ENCODE measurements at places on chromosomes 3 and 15. TPM values are rescaled to one million over a fixed set of nuclear protein-coding genes. Genes with fewer than 3 reads are reported as not detected.

DNA sequence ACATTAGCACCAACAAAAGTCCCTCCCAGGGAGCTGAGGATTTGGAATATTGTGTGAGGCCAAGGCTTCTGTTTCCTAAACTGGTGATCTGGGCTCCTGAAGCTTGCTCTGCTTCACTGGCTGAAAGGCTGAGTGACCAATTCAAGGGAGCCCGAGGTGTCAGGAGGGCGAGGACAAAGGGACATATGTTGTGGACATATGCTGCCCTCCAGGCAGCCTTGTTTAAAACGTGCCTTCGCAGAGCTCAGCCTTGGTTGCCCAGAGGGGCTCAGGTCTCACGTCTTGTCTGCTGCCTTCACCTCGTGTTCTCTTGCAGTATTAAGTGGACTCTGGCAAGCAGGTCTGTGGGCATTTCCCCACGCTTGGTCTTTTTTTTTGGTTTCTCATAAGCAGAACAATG is 7.0 kb downstream of the SLCO3A1 start:
- DNase-seq, result no peak

DNA sequence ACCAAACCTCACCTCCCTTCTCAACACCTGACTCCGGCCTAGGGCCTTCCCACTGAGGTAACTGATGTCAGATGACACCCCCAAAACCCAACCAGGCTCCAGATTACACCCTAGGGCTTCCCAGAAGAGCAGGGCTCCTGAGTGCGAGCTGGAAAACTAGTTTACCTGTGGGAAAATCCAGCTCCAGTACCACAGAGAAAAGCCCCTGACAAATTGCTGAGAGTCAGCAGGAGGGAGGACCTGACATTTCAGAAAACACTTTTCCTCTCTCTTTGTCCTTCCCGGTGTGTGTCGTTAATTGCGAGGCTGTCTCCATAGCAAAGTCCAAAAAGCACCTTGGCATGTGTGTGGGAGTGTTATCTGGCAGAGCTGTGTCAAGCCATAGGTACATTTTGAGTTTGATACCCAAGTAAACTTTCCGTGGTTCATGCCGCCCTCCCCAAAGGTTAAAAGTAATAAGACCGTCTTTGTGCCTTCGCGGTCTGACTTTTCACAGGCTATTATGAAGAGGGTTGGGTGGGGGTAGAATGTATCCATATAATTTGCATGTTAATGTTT is 79.8 kb upstream of the FNDC3B start:
- DNase-seq, result peak; percentile 33

DNA sequence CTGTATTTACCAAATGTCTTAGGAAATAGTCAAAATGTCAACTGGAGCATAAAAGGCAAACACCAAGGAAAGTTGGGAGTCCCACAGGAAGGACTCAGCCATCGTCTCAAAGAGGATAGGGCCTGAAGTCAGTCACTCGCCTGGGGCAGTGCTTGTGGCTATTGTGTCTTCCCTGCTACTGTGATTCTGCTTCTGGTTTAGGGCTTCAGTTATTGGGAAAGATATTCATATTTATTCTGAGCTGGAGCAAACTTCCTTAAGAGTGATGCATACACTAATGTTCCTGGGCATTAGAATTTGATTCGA is 118.1 kb downstream of the EDEM1 start:
- no peak for DNase-seq

DNA sequence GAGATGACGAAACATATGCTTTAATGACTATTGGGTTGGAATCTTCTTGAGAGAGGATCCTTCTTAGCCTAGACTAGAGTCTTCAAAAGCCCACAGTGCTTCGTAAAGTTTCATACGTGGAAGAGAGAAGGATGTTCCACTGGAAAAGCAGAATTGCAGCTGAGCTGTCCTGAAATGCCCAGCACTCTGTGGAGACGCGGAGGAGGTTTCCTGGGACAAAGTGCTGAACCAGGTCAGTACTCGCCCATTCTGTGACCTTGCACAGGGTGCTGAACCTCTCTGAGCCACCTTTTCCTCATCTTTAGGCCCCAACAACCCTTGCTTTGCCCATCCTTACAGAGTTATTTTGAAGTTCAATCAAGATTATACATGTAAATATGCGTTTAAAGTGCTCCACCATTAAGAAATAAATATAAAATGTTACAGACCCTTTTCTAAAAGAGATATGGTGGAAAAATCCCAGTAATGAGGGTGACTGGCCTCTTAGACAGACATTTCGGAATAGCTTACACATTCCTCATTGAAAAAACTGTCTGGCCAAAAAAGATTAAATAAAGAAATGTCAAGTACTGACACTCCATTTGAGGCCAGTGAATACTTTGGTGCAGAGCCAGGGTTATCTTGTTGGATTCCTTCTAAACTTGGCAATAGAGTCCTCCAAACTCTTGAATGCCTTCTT is 4.2 kb upstream of the MAGEF1 start:
- DNase-seq, result no peak

DNA sequence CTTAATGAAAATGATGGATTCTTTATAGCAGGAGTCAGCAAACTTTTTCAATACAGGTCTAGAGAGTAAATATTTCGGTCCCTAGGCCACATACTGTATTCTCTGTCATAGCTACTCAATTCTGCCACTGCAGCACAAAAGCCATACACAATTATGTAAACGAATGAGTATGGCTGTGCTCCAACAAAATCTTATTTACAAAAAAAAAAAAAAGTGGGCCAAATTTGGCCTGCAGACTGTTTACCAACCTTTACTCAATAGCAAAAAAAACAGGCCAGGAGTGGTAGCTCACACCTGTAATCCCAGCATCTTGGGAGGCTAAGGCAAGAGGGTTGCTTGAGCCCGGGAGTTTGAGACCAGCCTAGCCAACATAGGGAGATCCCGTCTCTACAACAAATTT is 41.1 kb downstream of the TTBK2 start:
- DNase-seq, result no peak

- DNase-seq, result no peak
These were observed 20.2 kb upstream of the DAPK2 start for GRCh38 chr15:64066451-64066850.

- DNase-seq, result peak; percentile 6
These were observed 78.1 kb downstream of the STT3B start for GRCh38 chr3:31610700-31611275.

- no peak for DNase-seq
These were observed 191.7 kb upstream of the TLE3 start for GRCh38 chr15:70289191-70289955.

- DNase-seq, result no peak
These were observed 536 bp downstream of the SEC61A1 start for GRCh38 chr3:128052595-128053351.

DNA sequence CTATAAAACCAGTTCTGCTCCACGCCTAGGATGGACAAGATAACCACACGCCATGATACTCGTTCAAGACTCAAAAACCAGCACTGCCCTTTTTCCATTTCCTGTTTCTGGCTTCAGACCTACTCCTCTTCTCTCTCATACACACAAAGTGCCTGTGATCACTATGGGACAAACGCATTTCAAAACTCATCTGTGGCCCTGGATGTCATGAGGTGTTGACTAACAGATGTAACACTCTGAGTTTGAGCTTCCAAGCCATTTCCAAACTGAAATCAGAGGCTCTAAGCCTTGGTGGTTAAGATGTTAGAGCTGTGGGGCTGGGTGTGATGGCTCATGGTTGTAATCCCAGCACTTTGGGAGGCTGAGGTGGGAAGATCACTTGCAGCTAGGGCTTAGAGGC is 55.7 kb upstream of the LMOD3 start:
- DNase-seq, result no peak

- DNase-seq, result no peak
These were observed 54.4 kb upstream of the IL12A start for GRCh38 chr3:159934216-159934615.

DNA sequence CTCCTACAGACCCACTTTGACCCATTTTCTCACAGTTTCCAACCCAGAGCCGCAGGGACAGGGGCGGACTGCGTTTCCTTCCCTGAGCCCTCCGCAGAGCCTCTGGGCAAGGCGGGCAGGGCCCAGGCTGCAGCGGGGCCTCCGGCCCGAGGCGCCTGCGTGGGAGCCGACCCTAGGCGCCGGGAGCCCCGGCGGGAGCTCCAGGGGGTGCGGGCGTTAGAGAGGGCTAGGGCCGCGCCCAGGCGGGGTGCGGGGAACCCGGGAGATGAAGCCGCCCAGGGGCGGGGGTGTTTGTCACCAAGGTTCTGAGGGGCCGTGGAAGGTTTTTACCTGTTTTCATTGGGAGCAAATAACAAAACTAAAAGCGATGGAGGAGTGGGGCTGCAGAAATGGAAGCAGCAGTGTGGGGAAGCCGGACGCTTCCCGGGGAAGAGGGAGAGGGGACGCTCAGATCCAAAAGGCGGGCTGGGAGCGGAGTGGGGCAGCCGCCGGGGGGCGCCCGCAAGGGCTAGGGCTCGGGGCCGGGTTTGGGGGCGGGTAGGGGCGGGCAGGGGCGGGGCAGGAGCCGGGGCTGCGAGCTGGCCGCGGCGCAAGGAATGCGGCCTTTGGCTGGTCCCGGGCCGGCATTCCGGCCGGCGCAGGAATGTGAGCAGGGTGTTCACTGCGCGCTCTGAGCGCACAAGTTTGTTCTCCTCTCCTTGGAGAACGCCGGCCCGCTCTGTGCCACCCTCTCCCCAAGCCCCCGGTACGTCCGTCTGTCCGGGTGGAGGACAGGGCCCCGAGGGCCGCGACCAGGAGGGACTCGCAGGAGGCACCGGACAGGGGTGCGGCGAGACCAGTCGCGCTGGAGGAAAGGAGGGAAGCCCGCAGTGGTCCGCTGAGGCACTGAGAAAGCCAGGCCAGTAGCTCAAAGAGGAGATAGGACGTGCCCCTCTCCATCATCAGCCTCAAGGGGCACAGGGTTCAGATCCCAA is 61.1 kb downstream of the AMOTL2 start:
- peak; percentile 51 for DNase-seq

DNA sequence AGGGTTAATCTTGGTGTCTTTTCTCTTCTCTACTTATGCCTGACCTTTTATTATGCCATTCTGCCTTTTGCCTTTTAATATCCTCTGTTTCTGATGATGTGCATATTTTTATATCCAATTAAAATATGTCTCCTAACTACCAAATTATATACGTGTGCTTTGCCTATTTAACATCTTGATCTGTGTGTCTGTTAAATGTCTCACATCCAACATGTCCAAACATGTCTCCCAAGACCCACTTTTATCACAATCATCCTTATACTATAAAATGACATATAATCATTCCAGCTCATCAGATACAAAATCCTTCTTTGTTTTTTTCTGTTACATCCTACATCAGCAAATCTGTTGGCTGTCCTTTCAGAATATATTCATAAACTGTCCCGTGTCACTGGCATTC is 539.5 kb downstream of the ZPLD1 start:
- DNase-seq, result no peak

GRCh38 chr3:125163739-125164601 is 48.6 kb downstream of the SLC12A8 start:
- peak; percentile 36 for DNase-seq

GRCh38 chr3:65922441-65922840 is 116.3 kb downstream of the MAGI1 start:
- no peak for DNase-seq

DNA sequence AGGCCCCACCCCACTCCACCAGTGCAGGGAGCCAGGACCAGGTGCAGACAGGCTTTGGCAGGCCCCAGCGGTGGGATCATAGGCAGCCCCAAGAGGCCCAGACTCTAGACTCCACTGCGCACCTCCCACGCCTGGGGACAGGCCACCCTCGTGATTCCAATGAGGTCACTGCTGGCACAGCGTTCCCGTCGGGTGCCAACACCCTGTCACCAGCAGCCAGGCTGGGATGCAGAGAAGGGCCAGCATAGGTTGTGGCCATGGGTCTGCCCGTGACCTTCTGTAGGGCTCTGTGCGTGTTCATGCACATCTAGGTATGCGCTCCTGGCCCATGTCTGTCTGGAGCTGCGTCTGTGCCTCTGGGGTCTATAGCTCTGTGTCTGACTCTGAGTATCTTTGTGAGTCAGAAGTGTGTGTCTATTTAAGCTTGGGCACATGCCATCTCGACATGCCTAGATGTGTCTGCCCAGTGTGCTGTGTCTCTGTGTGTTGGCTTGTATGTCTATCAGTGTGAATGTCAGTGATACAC is 13.0 kb downstream of the VIPR1 start:
- no peak for DNase-seq

DNA sequence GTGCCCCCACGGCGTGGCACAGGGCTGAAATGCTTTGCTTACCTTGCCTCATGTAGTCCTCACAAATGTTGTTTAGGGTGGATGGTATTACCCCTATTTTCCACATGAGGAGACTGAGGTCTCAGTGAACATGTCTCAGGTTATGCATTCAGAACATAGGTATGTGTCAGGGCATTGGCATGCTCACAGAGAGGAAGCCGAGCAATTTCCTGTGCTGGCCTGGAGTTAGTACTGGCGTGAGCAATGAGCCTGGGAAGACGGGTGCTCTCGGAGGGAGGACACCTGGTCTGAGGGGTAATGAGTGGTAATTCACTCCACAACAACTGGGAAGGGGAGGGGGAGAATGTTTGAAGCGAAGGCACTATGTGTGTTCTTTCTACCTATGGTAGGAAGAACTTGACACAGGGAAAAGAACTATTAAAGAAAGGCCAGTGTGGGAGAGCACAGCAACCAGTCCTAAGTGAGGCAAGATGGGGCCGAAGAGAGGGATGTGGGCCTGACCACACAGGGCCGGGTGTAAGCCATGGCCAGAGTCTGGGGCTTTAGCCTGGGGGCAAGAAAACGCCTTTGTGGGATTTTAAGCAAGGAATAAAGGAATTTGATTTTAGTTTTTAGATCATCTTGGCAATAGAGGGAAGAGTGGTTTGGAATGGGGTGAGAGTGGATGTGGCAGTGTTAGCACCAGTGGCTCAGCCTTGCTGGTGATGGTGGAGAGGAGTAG is 4.9 kb upstream of the FAM131A start:
- DNase-seq, result no peak

- no peak for DNase-seq
These were observed 221.4 kb downstream of the MINAR1 start for GRCh38 chr15:79653533-79653932.

DNA sequence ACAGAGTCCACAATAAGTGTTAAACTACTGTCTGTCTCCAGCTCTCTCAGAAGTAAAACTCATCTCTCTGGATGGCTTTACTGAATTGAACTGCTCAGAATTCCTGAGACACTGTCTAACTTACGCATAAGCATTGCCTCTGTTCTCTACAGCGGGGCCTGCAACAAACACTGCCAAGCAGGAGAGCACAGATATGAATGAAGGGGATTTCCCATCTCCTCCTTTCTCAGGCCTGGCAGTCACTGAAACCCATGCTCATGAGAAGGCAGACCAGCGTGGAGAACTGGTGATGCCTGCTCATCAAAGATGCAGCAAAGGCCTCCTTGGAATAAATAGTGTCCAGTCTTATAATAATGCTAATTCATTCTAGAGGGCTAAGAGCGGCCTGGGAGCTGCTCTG is 10.3 kb downstream of the RASGRP1 start:
- DNase-seq, result no peak

CCRL2 gene
- 11.3 TPM for polyA plus RNA-seq

MASP1 gene
- polyA plus RNA-seq, result 56.6 TPM

ARPP19 gene
- 65.4 TPM for polyA plus RNA-seq

SCN5A gene
- 3.5 TPM for polyA plus RNA-seq

CSPG5 gene
- polyA plus RNA-seq, result 2.3 TPM

SLC22A14 gene
- polyA plus RNA-seq, result 0.13 TPM

SSUH2 gene
- 38.7 TPM for polyA plus RNA-seq

PLSCR2 gene
- polyA plus RNA-seq, result 0.79 TPM

EPHA6 gene
- polyA plus RNA-seq, result 1.6 TPM

ZNF717 gene
- polyA plus RNA-seq, result 13.8 TPM

TMEM41A gene
- 74.2 TPM for polyA plus RNA-seq

DUOX1 gene
- polyA plus RNA-seq, result 2.6 TPM

FEZF2 gene
- polyA plus RNA-seq, result not detected

ACOX2 gene
- 96.9 TPM for polyA plus RNA-seq

AMOTL2 gene
- 36.0 TPM for polyA plus RNA-seq

All from large intestine (tissue), 12 donors.